ENCODE measurements at places on chromosomes 16 and 17.

DNA sequence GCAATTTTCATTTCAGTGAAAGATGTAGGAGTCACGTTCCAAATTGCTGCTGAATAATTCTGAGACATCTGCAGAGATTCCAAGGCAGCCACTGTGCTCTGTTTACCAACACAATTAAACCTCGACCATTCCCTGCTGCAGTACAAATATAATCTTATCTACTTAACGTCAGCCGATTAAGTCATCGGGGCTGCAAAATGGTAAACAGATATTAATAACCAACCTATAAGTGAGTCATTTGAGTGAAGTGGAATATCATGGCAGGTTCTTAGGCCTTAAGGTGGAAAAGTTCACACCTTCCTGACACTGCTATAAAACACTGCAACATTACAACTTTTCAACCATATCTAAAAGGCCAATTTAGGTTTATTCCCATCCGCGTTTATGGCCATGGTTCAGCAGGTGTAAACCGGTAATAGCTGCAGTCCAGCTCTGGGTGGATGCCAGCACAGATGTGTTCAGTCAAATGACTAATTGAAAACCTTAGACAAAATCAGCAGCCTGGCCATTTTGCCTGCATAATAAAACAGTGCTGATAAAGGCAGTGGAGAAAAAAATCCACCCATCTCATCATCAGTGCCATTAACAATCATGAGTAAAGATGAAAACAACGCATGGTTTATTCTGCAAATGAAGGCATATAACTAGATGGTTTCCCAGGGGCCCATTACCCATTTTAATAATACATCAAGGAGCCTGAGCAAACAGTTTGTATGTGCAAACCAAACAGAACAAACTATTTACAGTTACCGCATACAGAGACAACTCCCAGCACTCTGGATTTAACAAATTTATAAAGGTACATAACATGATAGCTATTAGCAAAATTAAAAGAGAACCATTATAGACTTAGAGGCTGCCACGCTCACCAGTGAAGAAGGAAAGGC is 202.9 kb upstream of the IRX3 start:
- no peak for DNase-seq

DNA sequence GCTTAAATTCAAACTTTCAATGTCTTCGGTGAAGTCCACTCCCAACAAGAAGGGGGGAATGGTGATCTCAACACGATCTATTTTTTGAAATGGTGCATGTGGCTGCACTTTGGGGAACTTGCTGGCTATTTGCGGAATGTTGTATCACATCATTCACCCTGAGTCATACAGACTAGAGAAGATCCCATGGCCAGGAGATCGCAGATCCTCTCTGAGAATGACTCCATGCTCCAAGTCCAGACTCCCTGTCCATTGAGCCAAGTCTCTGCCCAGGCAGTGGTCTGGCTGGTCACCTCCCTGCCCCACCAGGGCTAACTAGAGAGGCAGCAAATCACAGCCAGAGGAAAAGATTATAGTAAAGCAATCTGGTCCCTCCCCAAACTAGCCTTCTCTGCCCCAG is 120.6 kb downstream of the XYLT1 start:
- DNase-seq, result no peak

DNA sequence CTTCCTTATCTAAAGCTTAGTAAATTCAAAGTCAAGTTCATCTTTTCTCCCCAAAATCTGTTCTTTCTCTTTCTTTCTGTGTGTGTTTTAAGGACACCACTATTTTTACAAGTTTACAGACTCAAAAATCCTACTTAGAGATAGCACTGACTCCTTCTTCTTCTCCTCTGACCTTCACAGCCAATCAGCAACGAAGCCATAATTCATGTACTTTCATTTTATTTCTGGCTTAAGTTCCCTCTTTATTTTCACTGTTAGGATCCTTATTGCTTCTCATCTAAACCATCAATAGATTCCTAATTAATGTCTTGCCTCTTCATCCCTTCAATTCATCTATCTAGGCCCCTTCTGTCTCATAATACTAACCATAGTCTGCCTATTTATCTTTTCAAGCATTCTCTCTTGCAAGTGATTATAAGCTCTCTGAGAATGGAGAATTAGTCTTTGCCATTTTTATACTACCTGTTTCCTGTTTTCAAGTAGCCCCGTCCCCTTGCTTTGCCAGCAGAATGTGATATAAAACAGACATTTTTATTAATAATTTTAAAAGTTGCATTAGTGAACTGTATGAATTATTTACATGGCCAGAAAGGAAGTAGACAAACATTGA is 27.0 kb downstream of the CDC27 start:
- no peak for DNase-seq

- DNase-seq, result no peak
Observed at GRCh38 chr16:49545741-49546448, 172.3 kb downstream of the C16orf78 start.

DNA sequence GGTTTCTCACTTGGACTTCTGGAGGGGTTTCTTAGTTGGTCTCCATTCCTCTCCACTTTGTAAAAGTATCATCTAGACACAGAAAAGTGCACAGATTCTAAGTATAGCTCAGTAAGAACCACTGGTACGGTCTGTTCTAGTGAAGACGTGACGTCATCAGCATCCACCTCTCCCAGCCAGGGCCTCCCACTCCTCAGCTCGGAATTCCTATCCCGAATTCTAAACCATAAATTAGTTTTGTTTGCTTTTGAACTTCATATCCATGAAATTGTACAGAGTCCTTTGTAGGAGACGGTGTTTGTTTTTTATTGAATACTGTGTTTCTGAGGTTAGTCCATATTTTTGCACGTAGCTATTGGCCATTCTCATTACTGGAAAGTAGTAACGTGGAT is 25.5 kb downstream of the FOXK2 start:
- no peak for DNase-seq

DNA sequence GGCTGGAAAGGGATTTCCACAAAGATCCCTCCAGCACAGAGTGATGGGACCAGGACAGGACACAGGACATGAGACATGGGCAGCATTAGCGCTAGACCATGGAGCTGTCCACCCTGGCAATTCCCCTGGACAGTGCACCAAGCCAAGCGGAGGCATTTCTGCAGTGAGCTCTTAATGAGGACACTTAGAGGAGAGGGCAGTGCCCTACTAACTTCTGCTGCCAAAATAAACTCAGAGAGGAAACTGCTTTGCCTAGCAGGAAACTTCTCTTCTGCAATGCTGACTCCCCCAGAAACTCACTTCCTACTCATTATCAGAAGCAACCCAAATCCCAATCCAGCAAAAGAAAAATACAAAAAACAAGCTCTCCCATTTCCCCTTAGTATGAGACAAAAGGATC is 119.2 kb downstream of the HS3ST2 start:
- peak; percentile 38 for DNase-seq

DNA sequence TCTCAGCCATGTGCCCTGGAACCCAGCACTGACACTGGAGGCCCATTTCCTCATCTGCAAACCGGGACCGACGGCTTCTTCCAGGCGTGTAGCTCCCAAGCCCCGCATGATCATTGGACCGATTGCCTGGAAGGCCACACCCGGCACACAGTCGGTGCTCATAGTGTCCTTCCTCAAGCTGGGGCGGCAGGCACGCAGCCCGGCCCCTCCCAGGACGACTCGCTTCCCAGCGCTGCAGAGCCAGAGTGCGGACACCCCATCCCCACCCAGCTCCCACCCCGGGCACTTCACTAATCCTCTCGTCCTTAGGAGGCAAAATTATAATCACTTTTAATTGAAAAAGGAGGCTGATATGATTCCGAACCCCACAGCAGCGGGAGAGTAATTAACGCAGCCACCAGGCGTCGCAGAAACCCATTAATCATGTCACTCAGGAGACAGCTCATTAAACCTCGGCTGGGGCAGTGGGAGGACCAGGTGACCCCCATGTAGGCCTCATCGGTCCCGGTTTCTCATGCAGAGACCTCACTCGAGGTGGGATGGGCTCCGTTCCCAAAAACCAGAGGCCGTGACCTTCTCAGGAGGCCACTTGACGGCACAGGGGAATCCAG is 33.1 kb downstream of the ZNF469 start:
- DNase-seq, result no peak

DNA sequence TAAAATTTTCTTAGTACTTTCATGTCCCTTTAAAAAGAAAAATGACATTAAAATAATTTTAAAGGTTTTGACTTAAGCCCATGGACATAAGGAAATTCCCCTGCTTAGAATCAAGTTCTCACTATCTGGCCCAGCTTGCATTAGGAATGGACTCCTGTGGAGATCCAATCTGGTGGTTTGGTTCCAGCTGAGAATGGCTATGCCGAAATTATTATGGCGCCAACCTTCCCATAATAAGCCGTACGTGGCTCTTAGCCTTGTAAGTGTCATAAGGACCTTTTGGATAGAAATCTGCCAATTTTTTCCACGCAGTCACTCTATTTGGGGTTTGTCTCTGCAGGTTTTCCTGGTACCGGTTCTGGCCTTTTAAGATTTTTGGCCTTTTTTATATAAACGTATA is 262.1 kb upstream of the MAF start:
- DNase-seq, result no peak

GRCh38 chr17:61018938-61019337 is 341.3 kb downstream of the BCAS3 start:
- DNase-seq, result no peak

DNA sequence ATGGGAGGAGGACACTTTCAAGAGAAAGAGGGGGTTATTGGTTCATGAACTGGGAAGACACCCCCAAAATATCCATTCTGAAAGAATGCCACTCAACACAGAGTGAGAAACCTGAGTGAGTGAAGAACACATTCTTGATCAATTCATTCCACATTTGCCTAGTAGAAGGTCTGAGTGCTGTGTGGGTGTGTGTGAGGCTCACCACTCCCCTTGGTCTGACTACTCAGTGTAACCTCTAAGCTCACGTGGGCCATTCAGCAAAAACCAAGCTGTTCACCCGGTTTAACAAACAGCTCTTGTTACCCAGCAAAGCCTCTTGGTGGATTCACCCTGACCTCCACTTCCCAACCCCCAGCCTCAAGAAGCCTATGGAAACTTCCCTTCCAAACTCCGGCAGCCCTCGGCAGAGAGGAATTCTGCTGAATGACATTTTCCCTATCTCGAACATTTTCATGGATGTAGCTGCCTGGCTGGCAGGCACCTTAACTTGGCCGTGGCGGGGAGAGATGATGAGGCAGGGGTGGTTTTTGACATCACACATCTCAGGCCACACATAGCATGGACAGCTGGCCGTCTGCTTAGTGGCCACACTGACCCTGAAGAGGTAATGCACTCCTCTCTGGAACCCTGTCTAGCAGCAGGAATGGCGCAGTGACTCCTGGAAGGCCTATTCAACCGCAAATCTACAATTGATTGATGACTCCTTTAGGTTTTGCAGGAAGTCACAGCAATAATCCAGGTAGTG is 11.6 kb downstream of the ST6GALNAC1 start:
- DNase-seq, result no peak

DNA sequence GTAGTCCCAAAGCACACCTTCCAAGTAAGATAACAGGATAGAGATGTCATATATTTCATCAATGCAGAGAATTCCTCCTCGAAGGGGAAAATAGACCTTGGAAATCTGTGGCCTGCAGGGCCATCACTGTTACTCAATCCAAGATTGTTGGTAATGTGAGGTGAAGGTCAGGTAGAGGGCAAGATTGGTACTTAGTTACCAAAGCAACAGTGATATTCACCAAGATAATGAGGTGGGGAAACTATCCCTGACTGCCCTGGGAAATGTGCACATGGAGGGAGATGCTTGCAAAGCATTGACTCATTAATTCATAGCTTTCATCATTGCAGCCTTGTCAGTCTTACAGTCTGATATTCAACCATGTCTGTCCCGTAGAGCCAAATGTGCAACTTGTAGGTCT is 234.1 kb upstream of the MON1B start:
- DNase-seq, result no peak

DNA sequence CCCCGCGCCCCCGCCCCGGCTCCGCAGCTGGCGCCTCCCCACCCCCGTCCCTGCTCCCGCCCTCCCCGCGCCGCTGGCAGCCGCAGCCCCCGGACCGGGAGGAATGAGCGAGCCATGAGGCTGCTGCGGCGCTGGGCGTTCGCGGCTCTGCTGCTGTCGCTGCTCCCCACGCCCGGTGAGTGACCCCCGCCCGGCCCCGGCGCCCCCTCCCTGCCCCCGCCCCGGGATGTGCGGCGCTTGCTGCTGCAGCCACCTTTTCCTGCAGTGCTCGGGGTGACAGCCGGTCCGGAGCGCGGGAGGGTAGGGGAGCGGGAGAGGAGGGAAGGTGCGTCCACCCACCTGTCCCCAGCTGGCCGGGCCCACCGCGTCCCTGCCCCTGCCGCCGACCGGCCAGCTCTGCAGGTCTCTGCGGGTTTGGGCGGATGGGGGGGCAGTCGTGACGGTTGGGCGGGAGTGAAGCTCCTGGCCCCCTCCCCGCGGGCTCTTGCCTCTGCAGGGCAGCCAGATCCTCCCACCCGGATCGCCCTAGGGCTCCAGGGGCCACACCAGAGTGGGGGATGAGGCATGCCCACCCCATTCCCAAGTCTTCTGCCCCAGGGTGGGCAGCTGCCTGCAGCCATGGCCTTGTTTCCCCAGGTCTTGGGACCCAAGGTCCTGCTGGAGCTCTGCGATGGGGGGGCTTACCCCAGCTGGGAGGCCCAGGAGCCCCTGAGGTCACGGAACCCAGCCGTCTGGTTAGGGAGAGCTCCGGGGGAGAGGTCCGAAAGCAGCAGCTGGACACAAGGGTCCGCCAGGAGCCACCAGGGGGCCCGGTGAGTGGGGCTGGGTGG is 513 bp downstream of the ADAM11 start:
- no peak for DNase-seq

Data from left cardiac atrium (tissue), 4 donors.